Brain microvascular endothelial cell (primary cell): ENCODE measurements at places on chromosomes 4 and X.

DNA sequence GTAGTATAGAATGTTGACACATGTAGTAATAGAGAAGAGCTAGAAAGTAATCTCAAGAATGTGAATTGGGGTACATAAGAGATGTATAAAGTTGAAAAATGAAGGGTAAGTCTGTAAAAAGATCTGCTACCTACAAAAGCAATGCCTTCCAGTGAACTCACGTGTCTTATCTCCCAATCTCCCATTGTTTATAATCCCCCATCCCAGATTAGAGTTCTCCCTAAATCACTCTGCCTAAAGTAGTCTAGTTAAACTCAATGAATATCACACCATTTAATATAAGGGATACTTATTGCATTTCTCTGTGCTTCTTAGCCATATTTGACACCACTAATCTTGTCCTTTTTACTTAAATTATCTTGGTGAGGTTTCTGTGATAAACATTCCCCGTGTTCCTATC is 6.6 kb downstream of the TECRL start:
- no peak for DNase-seq

GRCh38 chr4:83408908-83409307 is 46.7 kb downstream of the HELQ start:
- no peak for DNase-seq

GRCh38 chr4:102598086-102598761 is 97.1 kb downstream of the NFKB1 start:
- DNase-seq: peak; percentile 24

GRCh38 chr4:85682391-85682790 is 207.4 kb downstream of the ARHGAP24 start:
- no peak for DNase-seq

DNA sequence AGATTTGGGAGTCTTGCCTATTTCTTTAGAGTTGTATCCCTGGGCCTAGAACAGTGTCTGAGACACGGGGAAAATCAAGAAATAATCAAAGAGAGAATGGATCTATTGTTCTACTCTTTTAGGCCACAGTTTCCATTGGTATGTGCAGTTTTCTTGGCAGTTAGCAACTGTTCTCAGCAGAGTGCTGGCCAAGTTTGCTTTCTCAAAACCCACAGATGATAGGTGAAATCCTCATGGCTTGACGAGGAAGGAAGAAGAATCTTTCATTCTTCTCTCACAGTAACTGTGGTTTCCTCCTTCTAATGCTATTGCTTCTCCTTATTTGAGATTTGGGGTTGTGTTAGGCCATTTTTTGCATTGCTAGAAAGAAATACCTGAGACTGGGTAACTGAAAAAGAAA is 42.2 kb downstream of the AGA start:
- no peak for DNase-seq

GRCh38 chr4:7867701-7868435 is 71.8 kb downstream of the AFAP1 start:
- peak; percentile 25 for DNase-seq

GRCh38 chr4:89482251-89482650 is 174.7 kb upstream of the GPRIN3 start:
- DNase-seq: peak; percentile 28

DNA sequence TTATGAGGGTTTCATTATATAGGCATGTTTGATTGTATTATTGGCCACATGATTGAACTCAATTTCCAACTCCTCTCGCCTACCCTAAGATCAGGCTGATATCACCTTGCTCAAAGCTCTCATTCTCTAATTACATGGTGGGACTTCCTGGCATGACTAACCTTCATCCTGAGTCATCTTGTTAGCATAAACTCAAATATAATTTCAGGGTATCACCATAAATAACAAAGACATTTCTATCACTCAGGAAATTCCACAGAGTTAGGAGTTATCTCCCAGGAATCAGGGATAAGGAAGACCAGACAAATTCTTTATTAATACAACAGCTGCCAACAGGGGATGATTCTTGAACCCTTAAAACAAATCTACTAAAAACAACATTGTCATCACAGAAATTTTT is 90.7 kb downstream of the NDST3 start:
- no peak for DNase-seq

- no peak for DNase-seq
Observed at GRCh38 chr4:39635023-39635422, 3.6 kb downstream of the SMIM14 start.

GRCh38 chr4:88244816-88245579 is 39.4 kb downstream of the PPM1K start:
- no peak for DNase-seq

GRCh38 chrX:107482046-107482445 is 32.6 kb downstream of the FRMPD3 start:
- DNase-seq: no peak

- DNase-seq: no peak
Observed at GRCh38 chr4:96874657-96875056, 1034.8 kb downstream of the PDHA2 start.

- DNase-seq: no peak
Observed at GRCh38 chrX:26050099-26050498, 88.0 kb upstream of the MAGEB18 start.

- no peak for DNase-seq
Observed at GRCh38 chr4:2795300-2795892, 2.5 kb downstream of the SH3BP2 start.
